Left ventricle myocardium inferior (tissue), 1 donor: ENCODE measurements at places on chromosomes 3 and 15. TPM values are rescaled to one million over a fixed set of nuclear protein-coding genes. Genes with fewer than 3 reads are reported as not detected.

GRCh38 chr3:172286548-172287148, 161.6 kb downstream of the GHSR start:
- peak overlapping the region; percentile 87 for H3K27ac ChIP-seq
- peaks cover 85% of the 10 kb centered on the region for H3K4me1 ChIP-seq
- H3K4me3 ChIP-seq: no peak overlapping the region
- no peaks in the 10 kb centered on the region for H3K27me3 ChIP-seq
- H3K36me3 ChIP-seq: no peaks in the 10 kb centered on the region
- no peak for DNase-seq

- H3K4me3 ChIP-seq: no peak overlapping the region
- no peaks in the 10 kb centered on the region for H3K36me3 ChIP-seq
- no peak for DNase-seq
- no peaks in the 10 kb centered on the region for H3K27me3 ChIP-seq
- H3K4me1 ChIP-seq: no peaks in the 10 kb centered on the region
- no peak overlapping the region for H3K27ac ChIP-seq
Observed at GRCh38 chr3:174251681-174252080, 607.5 kb upstream of the NAALADL2 start.

GRCh38 chr3:37481982-37482381, 307.6 kb upstream of the LRRFIP2 start:
- H3K4me3 ChIP-seq: no peak overlapping the region
- no peaks in the 10 kb centered on the region for H3K27me3 ChIP-seq
- DNase-seq: no peak
- H3K27ac ChIP-seq: no peak overlapping the region

GRCh38 chr15:32107477-32108080, 77.3 kb downstream of the CHRNA7 start:
- no peaks in the 10 kb centered on the region for H3K27me3 ChIP-seq
- H3K4me1 ChIP-seq: peaks cover 18% of the 10 kb centered on the region
- no peaks in the 10 kb centered on the region for H3K36me3 ChIP-seq
- DNase-seq: no peak

DNA sequence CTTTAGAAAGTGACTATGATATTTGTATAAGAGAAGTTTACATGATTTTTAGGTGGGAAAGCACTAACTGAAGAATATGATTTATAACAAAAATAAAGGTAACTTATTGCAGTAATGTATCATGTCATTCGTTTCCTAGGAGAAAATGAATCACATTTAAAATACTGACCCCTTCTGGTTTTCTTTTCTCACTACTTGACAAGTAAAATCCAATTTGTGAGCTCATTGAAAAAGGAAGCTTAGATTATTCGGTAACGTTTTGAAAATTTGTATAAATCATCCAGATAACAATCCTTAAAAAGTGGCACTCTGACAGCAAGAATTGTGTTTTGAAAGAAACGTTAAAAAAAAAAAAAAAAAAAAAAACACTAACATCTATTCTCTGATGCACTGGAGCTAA, 39.0 kb downstream of the NSUN3 start:
- DNase-seq: no peak
- no peak overlapping the region for H3K27ac ChIP-seq
- H3K4me3 ChIP-seq: no peak overlapping the region
- no peaks in the 10 kb centered on the region for H3K27me3 ChIP-seq
- H3K4me1 ChIP-seq: no peaks in the 10 kb centered on the region
- peaks cover 71% of the 10 kb centered on the region for H3K36me3 ChIP-seq

DNA sequence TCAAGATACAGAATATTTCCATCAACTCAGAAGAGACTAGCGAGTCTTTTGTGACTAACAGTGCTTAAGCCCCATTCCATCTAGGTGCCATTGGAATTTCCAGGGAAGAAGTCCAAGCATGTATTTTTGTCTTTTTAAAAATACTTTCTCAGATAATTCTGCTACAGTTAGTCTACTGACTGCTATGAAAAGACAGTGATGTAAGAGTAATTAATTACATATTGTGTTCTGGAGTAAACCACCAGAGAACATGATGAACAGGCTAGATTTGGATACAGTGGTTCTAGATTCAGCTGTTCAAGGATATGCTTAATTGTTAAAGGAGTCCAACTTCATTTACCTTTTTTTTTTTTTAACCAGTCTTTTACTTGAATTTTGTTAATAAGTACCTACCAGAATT, 34.8 kb upstream of the PAK6 start:
- no peak for DNase-seq
- no peaks in the 10 kb centered on the region for H3K27me3 ChIP-seq
- H3K4me1 ChIP-seq: peaks cover 6% of the 10 kb centered on the region
- H3K4me3 ChIP-seq: no peak overlapping the region
- no peak overlapping the region for H3K27ac ChIP-seq

- no peaks in the 10 kb centered on the region for H3K4me1 ChIP-seq
- no peaks in the 10 kb centered on the region for H3K36me3 ChIP-seq
- peaks cover 35% of the 10 kb centered on the region for H3K27me3 ChIP-seq
- DNase-seq: no peak
- no peak overlapping the region for H3K27ac ChIP-seq
Observed at GRCh38 chr15:61828860-61829513, 231.3 kb downstream of the VPS13C start.

- H3K27ac ChIP-seq: peak overlapping the region; percentile 87
- DNase-seq: no peak
- H3K4me3 ChIP-seq: peak overlapping the region; percentile 84
- peaks cover 31% of the 10 kb centered on the region for H3K4me1 ChIP-seq
Observed at GRCh38 chr3:170869239-170869590, 780 bp downstream of the RPL22L1 start.

GRCh38 chr3:127135241-127136023, 57.5 kb upstream of the PRR23E start:
- H3K4me1 ChIP-seq: peaks cover 68% of the 10 kb centered on the region

DNA sequence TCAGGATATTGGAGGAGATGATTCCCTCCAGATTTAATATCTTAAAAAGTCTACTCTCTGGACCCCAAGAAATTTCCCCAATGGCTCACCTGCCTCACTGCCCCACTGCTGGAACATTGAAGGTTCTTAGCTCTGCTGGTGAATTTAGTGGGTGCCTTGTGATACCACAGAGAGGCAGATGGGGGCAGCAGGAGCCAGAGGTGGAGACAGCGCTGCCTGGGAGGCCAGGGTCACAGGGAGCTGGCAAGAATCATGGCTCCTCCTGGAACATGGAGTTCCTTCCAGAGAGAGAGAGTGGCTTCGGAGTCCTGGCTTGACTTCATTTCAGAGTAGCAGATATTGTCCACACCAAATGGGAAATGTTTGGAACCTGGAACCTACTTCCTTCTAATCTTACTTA, 263.5 kb upstream of the CFAP20DC start:
- H3K4me1 ChIP-seq: no peaks in the 10 kb centered on the region
- peak overlapping the region; percentile 10 for H3K27ac ChIP-seq
- H3K27me3 ChIP-seq: no peaks in the 10 kb centered on the region
- DNase-seq: peak; percentile 51
- H3K36me3 ChIP-seq: no peaks in the 10 kb centered on the region
- no peak overlapping the region for H3K4me3 ChIP-seq

DNA sequence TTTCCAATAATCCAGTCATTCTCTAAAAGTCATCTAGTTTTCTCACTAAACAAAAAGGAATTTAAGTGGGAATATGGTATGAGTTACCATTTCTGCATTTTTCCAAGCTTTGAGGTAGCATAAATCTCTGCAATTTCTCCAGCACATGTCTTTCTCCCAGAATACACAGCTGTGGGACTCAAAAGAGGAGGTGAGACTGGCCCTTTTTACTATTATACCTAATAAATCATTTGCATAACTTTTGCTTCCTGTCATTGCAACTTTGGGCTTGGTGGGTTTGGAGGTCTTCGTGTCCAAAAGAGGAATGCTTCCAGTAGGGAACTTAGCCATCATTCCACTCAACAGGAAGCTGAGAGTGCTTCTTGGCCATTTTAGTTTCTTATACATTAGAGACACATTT, 94.8 kb downstream of the FMN1 start:
- DNase-seq: no peak
- no peaks in the 10 kb centered on the region for H3K36me3 ChIP-seq
- H3K27ac ChIP-seq: no peak overlapping the region
- no peaks in the 10 kb centered on the region for H3K27me3 ChIP-seq
- no peaks in the 10 kb centered on the region for H3K4me1 ChIP-seq

DNA sequence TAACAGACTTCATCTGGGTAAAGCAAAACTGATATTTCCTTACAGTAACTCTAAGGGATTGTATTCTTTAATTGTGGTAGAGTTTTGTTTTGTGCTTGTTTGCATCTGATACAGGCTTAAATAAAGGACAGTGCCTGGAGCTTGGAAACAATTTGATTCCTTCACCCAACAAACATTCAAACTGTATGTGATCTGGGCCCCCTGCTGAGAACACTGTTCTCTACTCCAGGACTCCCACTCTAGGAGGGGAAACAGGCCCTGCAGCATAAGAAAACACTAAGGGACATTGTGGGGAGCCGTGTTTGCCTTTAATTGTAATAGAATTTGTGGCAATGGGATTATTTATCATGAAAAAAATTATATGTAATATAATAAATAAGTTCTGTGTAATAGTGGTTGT, 56.9 kb downstream of the CTDSPL start:
- no peaks in the 10 kb centered on the region for H3K27me3 ChIP-seq
- H3K36me3 ChIP-seq: no peaks in the 10 kb centered on the region

DNA sequence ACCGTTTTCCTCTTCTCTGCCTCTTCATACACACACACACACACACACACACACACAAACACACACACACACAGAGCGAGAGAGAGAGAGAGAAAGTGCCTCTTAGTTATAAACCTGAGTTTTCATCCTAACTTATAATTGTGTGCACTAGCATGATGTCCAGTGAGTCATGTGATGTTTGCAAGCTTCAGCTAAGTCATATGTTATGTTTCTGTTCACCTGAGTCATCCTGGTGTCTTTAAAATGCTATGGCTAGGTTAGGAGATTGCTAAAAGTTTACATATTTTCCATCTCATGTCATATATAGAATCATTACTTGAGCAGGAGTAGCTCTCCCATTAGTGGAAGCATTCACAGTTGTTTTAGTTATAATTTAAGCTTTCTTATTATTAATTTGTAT, 155.8 kb downstream of the EPHA6 start:
- no peak overlapping the region for H3K27ac ChIP-seq
- H3K4me1 ChIP-seq: no peaks in the 10 kb centered on the region
- H3K4me3 ChIP-seq: no peak overlapping the region
- no peaks in the 10 kb centered on the region for H3K27me3 ChIP-seq
- DNase-seq: no peak

DNA sequence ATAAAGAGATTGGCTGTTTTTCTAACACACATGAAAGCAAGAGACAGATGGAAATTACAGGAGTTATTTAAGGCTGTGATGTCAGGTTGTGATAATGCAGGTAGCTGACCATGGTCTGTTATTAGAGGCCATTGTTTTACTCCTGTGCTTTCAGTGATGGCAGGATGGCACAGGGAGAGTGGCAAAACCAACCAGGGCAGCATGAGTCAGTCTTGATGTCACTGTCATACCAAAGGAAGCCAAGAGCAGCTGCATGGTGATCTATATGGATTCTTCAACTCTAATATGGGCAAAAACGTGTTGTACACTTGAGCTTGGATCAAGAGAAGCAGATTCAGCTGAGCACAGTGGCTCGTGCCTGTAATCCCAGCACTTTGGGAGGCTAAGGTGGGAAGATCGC, 91.8 kb upstream of the LMOD3 start:
- no peak overlapping the region for H3K4me3 ChIP-seq
- no peak overlapping the region for H3K27ac ChIP-seq
- peaks cover 40% of the 10 kb centered on the region for H3K36me3 ChIP-seq

DNA sequence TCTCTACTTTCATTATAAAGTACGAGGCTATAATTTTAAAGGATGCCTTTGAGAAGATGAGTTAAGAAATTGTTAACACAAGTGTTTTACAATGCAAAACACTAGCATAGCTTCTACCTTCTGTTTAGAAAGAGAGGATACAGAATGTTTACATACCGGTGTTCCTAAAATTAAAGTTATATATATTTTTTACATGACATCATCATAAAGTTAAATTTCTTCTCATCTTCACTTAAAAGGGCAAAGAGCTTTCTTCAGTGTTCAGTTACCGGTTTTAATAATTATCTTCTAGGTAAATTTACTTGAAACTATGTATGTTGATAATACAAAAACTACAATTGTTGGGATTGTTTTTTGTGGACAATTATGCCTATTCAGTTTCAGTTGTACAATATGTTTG, 32.7 kb upstream of the TM2D3 start:
- DNase-seq: no peak
- H3K27ac ChIP-seq: peak overlapping the region; percentile 41
- no peaks in the 10 kb centered on the region for H3K27me3 ChIP-seq

DNA sequence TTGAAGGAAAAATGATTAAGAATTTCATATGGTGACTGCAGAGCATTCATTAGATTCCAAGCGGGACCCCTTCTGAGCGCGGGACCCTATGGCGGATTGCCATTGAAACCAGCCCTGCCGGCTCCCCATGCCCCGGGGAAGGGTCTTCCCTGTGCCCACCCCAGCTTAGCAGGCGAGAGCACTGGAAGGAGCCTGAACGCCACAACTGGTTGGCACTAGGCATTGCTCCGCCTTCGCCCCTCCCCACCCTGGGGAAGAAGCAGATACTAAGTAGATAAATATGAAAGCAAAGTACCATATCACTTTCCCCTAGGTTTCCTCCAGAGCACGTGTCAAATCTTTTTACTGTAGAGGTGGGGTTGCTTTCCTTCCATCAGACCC, 70.7 kb downstream of the CYP19A1 start:
- peak overlapping the region; percentile 72 for H3K4me3 ChIP-seq
- no peak for DNase-seq
- no peaks in the 10 kb centered on the region for H3K36me3 ChIP-seq
- no peak overlapping the region for H3K27ac ChIP-seq

GRCh38 chr3:114928989-114929640, 218.0 kb downstream of the ZBTB20 start:
- no peaks in the 10 kb centered on the region for H3K27me3 ChIP-seq
- no peak for DNase-seq
- no peak overlapping the region for H3K4me3 ChIP-seq
- no peak overlapping the region for H3K27ac ChIP-seq

- H3K27me3 ChIP-seq: no peaks in the 10 kb centered on the region
- DNase-seq: no peak
- H3K36me3 ChIP-seq: no peaks in the 10 kb centered on the region
- H3K4me3 ChIP-seq: no peak overlapping the region
Observed at GRCh38 chr3:29382845-29383244, 102.0 kb downstream of the RBMS3 start.

The NLGN1 gene
- 13.7 TPM for total RNA-seq

The EEF1AKMT4 gene
- total RNA-seq: 1.6 TPM

The PGBD4 gene
- 2.0 TPM for total RNA-seq

The GABRA5 gene
- not detected for total RNA-seq

The PTH1R gene
- 6.4 TPM for total RNA-seq

The HYAL1 gene
- 52.2 TPM for total RNA-seq

The GOLGA8M gene
- 2.5 TPM for total RNA-seq
